ENCODE measurements at places on chromosomes 7 and 10. TPM values are rescaled to one million over a fixed set of nuclear protein-coding genes. Genes with fewer than 3 reads are reported as not detected.

Gene OR2A2
- total RNA-seq: not detected

Gene C10orf120
- not detected for total RNA-seq

Gene HECW1
- total RNA-seq: not detected

Gene HTR5A
- not detected for total RNA-seq

Gene PLEKHS1
- total RNA-seq: 0.32 TPM

Gene HOXA10
- total RNA-seq: 6.9 TPM

GRCh38 chr10:10205906-10206305 lies 811.8 kb upstream of the CELF2 start:
- no peak for DNase-seq

DNA sequence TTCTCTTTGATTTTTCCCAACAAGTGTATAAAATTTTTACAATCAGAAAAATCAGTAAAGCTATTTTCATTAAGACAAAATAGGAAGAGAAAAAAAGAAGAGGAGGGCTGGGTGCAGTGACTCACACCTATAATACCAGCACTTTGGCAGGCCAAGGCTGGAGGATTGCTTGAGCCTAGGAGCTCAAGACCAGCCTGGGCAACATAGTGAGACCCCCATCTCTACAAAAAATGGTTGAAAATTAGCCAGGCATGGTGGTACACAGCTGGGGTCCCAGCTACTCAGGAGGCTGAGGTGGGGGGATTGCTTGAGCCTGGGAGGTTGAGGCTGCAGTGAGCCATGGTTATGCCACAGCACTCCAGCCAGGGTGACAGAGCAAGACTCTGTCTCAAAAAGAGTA lies 172.3 kb downstream of the AKR1D1 start:
- no peak for DNase-seq

GRCh38 chr10:94890264-94891022 lies 48.0 kb upstream of the CYP2C9 start:
- DNase-seq: no peak

Gene CNNM1
- total RNA-seq: 2.3 TPM

DNA sequence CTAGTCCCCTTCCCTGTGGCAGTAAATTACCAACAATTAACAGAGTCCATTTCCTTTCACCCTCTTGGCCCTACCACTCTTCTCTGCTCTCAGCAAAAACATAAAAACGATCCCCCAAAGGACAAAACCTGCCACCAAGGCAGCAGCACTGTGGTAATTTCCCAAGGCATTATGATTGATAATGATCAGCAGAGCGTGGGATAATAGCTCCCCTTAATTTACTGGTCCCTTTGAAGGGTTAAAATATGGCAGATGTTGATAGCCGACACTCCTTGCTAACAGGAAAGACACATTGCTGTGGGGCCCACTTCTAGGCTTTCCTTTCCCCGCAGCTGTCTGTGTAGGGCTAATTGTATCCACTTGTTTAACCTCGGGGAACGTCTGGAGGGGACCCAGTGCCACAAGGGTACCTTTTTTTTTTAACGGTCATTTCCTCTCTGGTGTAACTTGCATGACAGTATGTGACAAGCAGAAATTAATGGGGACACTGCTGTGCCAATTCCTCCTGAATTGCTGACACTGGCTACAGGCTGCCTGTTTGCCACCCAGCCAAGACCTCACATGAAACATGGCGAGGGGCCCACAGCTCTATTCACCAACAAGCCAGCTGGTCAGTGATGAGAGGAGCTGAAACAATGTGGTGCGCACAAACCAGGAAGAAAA lies 81.3 kb downstream of the CDK6 start:
- DNase-seq: no peak

- no peak for DNase-seq
Observed at GRCh38 chr7:30091491-30091912, 43.3 kb upstream of the MTURN start.

Gene ATG9B
- total RNA-seq: 180 TPM

Measured in suprapubic skin (tissue), 4 donors.